ENCODE measurements at places on chromosomes 4 and X.

- H3K4me1 ChIP-seq: no peaks in the 10 kb centered on the region
- H3K27me3 ChIP-seq: no peaks in the 10 kb centered on the region
- DNase-seq: no peak
- no peak overlapping the region for H3K4me3 ChIP-seq
- H3K36me3 ChIP-seq: no peaks in the 10 kb centered on the region
These were observed 250.0 kb upstream of the NDST3 start for GRCh38 chr4:117784266-117784665.

DNA sequence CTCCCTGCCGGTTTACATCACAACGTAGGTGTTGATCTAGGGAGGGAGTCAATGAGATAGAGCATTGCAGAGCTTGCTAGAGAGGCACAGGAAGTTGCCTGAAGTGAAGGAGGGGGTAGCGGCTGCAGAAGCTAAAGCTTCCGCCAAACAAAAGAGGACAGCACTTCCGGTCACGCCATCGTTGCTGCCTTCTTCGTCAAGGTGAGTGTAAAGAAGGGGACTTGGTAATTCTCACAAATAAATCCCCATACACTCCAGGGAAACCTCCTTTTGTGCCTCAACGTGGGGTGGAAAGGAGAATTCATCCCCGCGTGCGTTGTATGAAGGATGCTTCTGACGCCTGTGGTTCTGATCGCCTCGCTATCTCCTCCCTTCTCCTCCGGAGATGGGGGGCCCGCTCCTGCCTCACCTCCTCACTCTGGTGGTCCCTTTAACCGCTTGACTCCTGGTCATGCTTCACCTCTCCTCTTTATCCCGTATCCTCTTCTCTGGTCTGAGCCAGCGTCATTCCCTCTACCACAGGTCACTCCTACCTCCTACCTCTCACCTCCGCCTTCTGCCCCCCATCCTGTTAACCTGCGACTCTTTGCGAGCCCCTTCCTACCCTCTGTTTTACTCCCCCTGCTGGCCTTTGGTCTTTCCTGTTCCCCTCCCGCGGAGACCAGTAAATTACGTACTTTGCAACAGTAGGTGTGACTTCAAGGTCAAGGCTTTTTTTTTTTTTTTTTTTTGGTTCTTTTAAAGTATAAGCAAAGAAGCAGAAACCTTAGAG is 59.9 kb downstream of the GSPT2 start:
- peak overlapping the region; percentile 55 for H3K27ac ChIP-seq
- no peaks in the 10 kb centered on the region for H3K27me3 ChIP-seq
- no peaks in the 10 kb centered on the region for H3K4me1 ChIP-seq
- H3K4me3 ChIP-seq: peak overlapping the region; percentile 39
- H3K36me3 ChIP-seq: peaks cover 4% of the 10 kb centered on the region

- peaks cover 3% of the 10 kb centered on the region for H3K27me3 ChIP-seq
- H3K36me3 ChIP-seq: no peaks in the 10 kb centered on the region
- no peaks in the 10 kb centered on the region for H3K4me1 ChIP-seq
- no peak overlapping the region for H3K4me3 ChIP-seq
These were observed 3.4 kb downstream of the MAGEE2 start for GRCh38 chrX:75781611-75782010.

- H3K4me3 ChIP-seq: no peak overlapping the region
- no peaks in the 10 kb centered on the region for H3K4me1 ChIP-seq
- no peaks in the 10 kb centered on the region for H3K36me3 ChIP-seq
- no peak for DNase-seq
- no peak overlapping the region for H3K27ac ChIP-seq
- H3K27me3 ChIP-seq: no peaks in the 10 kb centered on the region
These were observed 2.5 kb upstream of the TMEM47 start for GRCh38 chrX:34659575-34659974.

DNA sequence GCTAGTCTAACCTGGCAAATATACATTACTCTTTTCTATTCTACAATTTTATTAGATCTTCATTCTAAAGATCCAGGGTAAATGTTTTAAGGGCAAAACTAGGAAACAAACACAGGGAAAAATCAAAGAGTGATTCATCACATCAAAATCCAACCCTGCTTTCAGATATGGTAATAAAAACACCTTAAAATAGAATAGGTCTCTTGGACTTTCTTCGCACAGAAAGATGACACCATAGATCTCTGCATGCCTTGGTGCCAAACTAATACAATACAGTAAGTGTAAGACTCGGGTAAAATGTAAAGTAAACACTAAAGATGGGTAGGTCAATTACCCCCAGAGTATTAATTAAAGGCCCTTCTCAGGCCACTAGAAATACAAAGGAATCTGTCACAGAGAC is 34.2 kb downstream of the LDB2 start:
- H3K27me3 ChIP-seq: no peaks in the 10 kb centered on the region
- H3K4me1 ChIP-seq: peaks cover 23% of the 10 kb centered on the region
- DNase-seq: no peak
- no peaks in the 10 kb centered on the region for H3K36me3 ChIP-seq
- H3K27ac ChIP-seq: no peak overlapping the region

DNA sequence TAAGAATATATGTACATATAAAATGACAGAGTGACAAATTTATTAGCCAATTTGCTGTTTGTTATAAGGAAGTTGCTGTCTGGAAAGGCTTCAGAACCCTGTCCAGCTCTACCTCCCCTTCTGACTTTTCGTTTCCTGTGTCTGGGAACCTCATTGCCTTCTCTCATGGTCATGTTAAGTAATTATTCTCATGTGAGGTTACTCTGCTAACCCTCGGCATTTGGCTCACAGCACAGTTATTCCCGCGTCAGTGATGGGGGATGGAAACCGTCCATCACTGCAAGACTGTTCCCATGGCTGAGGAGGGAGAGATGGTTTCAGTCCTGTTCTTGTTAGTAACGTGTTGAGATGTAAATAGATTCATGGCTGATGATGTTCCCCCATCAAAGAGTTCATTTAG is 11.9 kb downstream of the EDNRA start:
- H3K36me3 ChIP-seq: no peaks in the 10 kb centered on the region
- no peaks in the 10 kb centered on the region for H3K4me1 ChIP-seq
- H3K27ac ChIP-seq: no peak overlapping the region

- no peak overlapping the region for H3K4me3 ChIP-seq
- H3K27ac ChIP-seq: no peak overlapping the region
- no peaks in the 10 kb centered on the region for H3K36me3 ChIP-seq
- H3K27me3 ChIP-seq: peaks cover 26% of the 10 kb centered on the region
- peaks cover 16% of the 10 kb centered on the region for H3K4me1 ChIP-seq
These were observed 92.4 kb downstream of the HPRT1 start for GRCh38 chrX:134552351-134552750.

DNA sequence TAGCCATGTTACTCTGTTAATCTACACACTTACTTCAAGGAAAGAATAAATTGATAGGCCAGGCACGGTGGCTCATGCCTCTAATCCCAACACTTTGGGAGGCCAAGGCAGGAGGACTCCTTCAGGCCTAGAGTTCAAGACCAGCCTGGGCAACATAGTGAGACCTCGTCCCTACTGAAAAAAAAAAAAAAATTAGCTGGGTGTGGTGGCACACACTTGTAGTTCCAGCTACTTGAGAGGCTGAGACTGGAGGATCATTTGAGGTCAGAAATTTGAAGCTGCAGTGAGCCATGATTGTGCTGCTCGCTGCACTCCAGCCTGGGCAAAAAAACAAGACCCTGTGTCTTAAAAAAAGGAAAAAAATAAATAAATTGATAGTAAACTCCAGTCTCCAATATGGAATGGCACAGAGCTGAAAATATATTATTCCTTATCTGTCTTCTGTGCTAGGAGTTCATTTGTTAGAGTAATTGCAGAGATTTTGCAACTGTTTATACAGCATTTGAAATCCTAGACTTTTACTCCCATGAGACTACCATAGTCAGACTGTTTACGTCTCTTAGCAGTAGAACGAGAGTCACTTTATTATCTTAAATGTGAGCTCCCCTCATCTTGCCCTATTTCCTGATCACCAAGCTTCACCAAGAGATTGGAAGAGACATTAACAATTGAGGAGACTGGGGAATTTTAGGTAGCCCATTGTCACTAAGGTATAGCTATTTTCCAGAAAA is 18.8 kb upstream of the TMEM131L start:
- H3K27ac ChIP-seq: no peak overlapping the region
- no peaks in the 10 kb centered on the region for H3K27me3 ChIP-seq

- no peak for DNase-seq
- no peak overlapping the region for H3K27ac ChIP-seq
- H3K4me3 ChIP-seq: no peak overlapping the region
- H3K4me1 ChIP-seq: no peaks in the 10 kb centered on the region
These were observed 40.3 kb downstream of the C4orf54 start for GRCh38 chr4:99617374-99617773.

- no peak for DNase-seq
- H3K4me3 ChIP-seq: no peak overlapping the region
- H3K27ac ChIP-seq: no peak overlapping the region
- no peaks in the 10 kb centered on the region for H3K4me1 ChIP-seq
- no peaks in the 10 kb centered on the region for H3K27me3 ChIP-seq
These were observed 20.4 kb downstream of the HERC5 start for GRCh38 chr4:88477229-88477860.

- no peak overlapping the region for H3K4me3 ChIP-seq
- no peaks in the 10 kb centered on the region for H3K27me3 ChIP-seq
- no peaks in the 10 kb centered on the region for H3K36me3 ChIP-seq
- no peak for DNase-seq
- no peak overlapping the region for H3K27ac ChIP-seq
- H3K4me1 ChIP-seq: peaks cover 10% of the 10 kb centered on the region
These were observed 38.7 kb downstream of the PPP1R2C start for GRCh38 chrX:42739258-42739657.

- no peak overlapping the region for H3K27ac ChIP-seq
- no peaks in the 10 kb centered on the region for H3K27me3 ChIP-seq
- no peak overlapping the region for H3K4me3 ChIP-seq
- DNase-seq: no peak
- H3K36me3 ChIP-seq: no peaks in the 10 kb centered on the region
These were observed 294.6 kb upstream of the NRK start for GRCh38 chrX:105527759-105528158.

DNA sequence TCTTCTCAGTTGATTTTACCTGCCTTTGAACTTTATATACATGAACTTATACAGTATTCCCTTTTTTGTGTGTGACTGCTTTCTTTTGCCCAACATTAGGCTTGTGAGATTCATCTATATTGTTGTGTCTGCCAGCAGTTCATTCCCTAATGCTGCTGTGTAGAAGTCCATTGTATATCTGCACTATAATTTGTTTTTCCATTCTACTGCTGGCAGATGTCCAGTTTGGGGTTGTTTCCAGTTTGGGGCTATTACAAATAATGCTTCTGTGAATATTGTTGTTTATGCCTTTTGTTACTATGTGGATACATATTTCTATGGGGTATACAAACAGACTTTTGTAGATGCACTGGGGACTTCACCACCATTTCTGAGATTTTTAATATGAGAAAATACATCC is 268.4 kb downstream of the DCTD start:
- H3K27ac ChIP-seq: no peak overlapping the region
- H3K4me3 ChIP-seq: no peak overlapping the region
- no peaks in the 10 kb centered on the region for H3K36me3 ChIP-seq
- H3K27me3 ChIP-seq: no peaks in the 10 kb centered on the region

- DNase-seq: no peak
- peaks cover 8% of the 10 kb centered on the region for H3K27me3 ChIP-seq
- no peaks in the 10 kb centered on the region for H3K36me3 ChIP-seq
- H3K4me1 ChIP-seq: no peaks in the 10 kb centered on the region
- H3K27ac ChIP-seq: no peak overlapping the region
These were observed 24.9 kb upstream of the DYNLT3 start for GRCh38 chrX:37872303-37872655.

DNA sequence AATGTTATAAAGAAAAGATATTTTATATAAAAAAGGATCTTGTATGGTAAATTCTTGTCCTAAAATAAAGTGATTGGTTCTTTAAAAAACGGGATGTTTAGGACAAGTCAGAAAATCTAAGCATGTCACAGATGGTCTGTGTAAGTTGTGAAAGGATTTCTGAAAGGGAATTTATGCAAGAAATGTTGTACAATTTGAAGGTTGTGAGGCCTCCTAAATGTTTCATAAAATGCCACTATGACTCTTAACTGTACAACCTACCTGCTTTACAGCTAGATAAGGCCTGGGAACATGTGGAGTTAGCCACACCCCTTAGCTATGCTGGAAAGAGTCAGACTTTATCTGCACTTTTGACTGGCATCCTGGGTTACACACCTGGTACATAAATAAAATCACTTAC is 951.5 kb upstream of the POU3F4 start:
- no peaks in the 10 kb centered on the region for H3K27me3 ChIP-seq
- DNase-seq: no peak
- no peaks in the 10 kb centered on the region for H3K4me1 ChIP-seq
- no peak overlapping the region for H3K27ac ChIP-seq

- H3K4me3 ChIP-seq: no peak overlapping the region
- no peak for DNase-seq
- H3K27ac ChIP-seq: no peak overlapping the region
- no peaks in the 10 kb centered on the region for H3K36me3 ChIP-seq
- H3K27me3 ChIP-seq: no peaks in the 10 kb centered on the region
These were observed 31.8 kb upstream of the MAGEB10 start for GRCh38 chrX:27775984-27776383.

DNA sequence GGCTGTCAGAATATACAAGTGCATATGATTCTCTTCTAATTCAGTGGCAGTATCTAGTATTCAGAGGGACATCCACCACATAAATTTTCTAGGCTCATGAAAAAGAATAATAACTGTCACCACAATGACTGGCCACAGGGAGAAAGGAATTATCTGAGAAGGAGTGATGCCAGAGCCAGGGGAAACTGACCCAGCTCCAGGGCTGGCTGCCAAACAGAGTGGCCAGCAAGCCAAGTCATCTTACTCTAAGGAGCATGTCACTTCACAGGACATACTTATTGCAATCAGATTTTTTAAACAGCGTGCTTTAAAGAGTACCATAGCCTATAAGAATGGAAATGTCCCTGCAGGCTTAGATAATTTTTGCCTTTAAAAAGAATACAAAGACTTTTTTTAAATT is 5.8 kb upstream of the SEPTIN11 start:
- H3K36me3 ChIP-seq: no peaks in the 10 kb centered on the region
- no peak overlapping the region for H3K4me3 ChIP-seq
- no peaks in the 10 kb centered on the region for H3K27me3 ChIP-seq
- H3K27ac ChIP-seq: no peak overlapping the region
- H3K4me1 ChIP-seq: peaks cover 15% of the 10 kb centered on the region

- no peak overlapping the region for H3K27ac ChIP-seq
- H3K4me3 ChIP-seq: no peak overlapping the region
- no peaks in the 10 kb centered on the region for H3K36me3 ChIP-seq
These were observed 45.4 kb upstream of the MAGEC2 start for GRCh38 chrX:142250502-142250901.

- no peaks in the 10 kb centered on the region for H3K4me1 ChIP-seq
- H3K27ac ChIP-seq: no peak overlapping the region
- no peak overlapping the region for H3K4me3 ChIP-seq
- H3K27me3 ChIP-seq: no peaks in the 10 kb centered on the region
- H3K36me3 ChIP-seq: no peaks in the 10 kb centered on the region
These were observed 43.7 kb upstream of the NPY2R start for GRCh38 chr4:155164718-155165117.
